ENCODE measurements at places on chromosomes 7 and 10. TPM values are rescaled to one million over a fixed set of nuclear protein-coding genes. Genes with fewer than 3 reads are reported as not detected.

The LRRC17 gene
- 232 TPM for polyA plus RNA-seq

The EZH2 gene
- polyA plus RNA-seq = 61.3 TPM

GRCh38 chr7:108488768-108489538 lies 32.7 kb upstream of the NRCAM start:
- DNase-seq = no peak

DNA sequence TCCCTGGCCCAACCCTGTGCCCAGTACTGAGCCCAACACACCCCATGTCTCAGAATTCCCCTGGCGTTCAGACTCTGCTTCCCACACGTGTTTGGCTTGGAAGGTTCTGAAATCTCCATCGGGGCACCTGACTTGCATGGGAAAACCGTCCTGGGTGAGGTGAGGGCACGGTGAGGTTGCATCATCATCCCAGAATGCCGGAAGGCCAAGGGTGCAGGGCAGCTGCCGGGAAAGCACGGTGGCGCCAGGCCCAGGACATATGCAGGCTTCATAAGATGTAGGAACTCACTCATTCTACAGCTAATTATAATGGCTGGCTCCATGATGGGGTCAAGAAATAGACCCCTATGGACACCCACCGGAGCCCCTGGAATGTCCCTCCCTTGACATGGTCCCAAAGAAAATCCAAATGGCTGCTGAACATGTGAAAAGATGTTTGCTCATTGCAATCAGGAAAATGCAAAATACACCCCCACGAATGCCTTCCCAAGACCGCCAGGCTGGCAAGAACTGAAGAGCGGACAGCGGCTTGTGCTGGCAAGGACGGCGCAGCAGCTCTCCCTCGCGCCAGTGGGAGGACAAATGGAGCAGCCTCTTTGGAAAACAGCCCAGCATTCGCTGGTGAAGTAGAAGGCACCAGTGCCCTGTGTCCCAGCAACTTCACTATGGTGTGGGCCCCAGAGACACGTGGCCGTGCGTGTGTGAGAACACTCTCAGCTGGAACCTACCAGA lies 2.3 kb downstream of the KNDC1 start:
- DNase-seq = no peak

- no peak for DNase-seq
Measured at GRCh38 chr10:43135064-43135463, 3.2 kb upstream of the CSGALNACT2 start.

GRCh38 chr10:129958629-129959543 lies 5.2 kb downstream of the EBF3 start:
- DNase-seq = no peak

- DNase-seq = peak; percentile 3
Measured at GRCh38 chr10:77756319-77757232, 119.0 kb upstream of the KCNMA1 start.

DNA sequence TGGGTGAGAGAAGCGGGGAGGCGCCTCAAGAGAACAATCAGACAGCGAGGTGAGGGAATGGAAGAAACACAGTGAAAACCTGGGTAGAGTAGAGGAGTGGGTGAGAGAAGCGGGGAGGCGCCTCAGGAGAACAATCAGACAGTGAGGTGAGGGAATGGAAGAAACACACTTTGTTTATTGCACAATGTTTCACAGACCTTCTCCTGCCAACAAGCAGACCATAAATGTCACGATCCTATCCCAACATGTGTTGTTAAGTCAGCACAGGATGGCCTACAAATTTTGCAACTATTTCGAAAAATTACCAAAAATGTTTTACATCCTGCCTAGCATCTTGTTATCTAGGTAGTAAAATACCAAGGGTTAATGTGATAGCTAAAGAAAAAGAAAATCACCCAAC lies 115.3 kb downstream of the JAZF1 start:
- no peak for DNase-seq

DNA sequence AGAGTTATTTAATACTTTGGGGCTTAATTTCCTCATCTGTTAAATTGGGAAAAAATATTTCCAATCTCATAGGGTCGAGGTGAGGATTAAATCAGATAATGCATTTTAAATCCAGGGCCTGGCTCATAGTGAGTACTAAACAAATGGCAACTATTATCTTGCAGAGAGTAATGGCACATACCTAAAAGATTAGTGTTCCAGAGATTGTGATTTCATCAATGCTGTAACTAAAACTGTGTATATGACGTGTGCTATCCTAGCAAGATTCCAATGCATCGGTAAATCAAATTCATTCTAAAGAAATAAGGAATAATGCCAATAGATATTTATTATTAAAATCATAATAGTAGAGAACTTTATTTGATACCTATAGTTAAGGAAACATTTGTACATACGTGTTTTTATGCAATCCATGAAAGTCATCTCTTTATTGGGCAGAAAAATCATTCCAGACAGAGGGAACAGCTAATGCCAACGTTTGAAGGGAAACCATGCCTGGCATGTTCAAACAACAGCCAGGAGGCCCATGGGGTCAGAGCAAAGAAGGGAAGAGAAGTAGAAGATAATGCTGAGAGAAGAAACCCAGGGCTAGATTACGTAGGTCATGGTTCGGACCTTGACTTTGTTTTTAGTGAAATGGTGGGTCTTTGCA lies 174.8 kb upstream of the AGR3 start:
- no peak for DNase-seq

- no peak for DNase-seq
Measured at GRCh38 chr10:62348029-62348428, 26.1 kb upstream of the ZNF365 start.

- no peak for DNase-seq
Measured at GRCh38 chr10:70575486-70575873, 27.1 kb downstream of the PRF1 start.

- no peak for DNase-seq
Measured at GRCh38 chr7:135253851-135254771, 20.5 kb downstream of the STRA8 start.

- DNase-seq = no peak
Measured at GRCh38 chr7:127822822-127823508, 171.0 kb downstream of the SND1 start.

- no peak for DNase-seq
Measured at GRCh38 chr10:133161486-133162109, 1.6 kb downstream of the KNDC1 start.

GRCh38 chr7:46440186-46440585 lies 519.1 kb upstream of the IGFBP3 start:
- no peak for DNase-seq

DNA sequence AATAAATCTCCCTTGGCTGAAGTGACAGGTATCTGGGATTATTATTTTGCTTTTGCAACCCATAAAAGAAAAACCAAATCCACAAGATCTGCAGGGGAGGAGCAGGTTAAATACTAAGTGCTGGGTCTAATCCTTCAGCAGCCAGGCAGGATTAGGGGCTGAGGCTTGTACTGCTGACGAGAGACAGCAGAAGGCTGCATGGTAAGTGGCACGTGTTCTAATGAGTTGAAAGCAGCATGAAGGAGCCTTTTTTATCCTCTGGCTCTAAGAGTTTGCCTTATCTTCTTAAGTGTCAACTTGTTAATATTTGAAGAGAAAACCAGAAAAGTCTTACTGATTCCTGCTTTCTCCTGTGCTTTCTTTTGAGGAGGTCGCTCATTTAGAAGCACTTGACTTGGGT lies 50.0 kb downstream of the LYZL2 start:
- DNase-seq = no peak

Data from right lung (tissue), 10 donors.